Naive thymus-derived CD8-positive, alpha-beta T cell (primary cell): ENCODE measurements at places on chromosomes 16 and 17. TPM values are rescaled to one million over a fixed set of nuclear protein-coding genes. Genes with fewer than 3 reads are reported as not detected.

TPSG1 gene
- not detected for total RNA-seq

GRCh38 chr16:73020409-73020884, 27.5 kb downstream of the ZFHX3 start:
- no peak for DNase-seq
- H3K4me3 ChIP-seq: no peak overlapping the region
- H3K27ac ChIP-seq: no peak overlapping the region
- H3K27me3 ChIP-seq: no peaks in the 10 kb centered on the region
- H3K4me1 ChIP-seq: no peaks in the 10 kb centered on the region

- peaks cover under 1% of the 10 kb centered on the region for H3K36me3 ChIP-seq
- peaks cover 43% of the 10 kb centered on the region for H3K4me1 ChIP-seq
- H3K27ac ChIP-seq: no peak overlapping the region
- no peak overlapping the region for H3K4me3 ChIP-seq
- H3K27me3 ChIP-seq: no peaks in the 10 kb centered on the region
- no peak for DNase-seq
These were observed 29.1 kb downstream of the USP7 start for GRCh38 chr16:8934601-8935000.

DNA sequence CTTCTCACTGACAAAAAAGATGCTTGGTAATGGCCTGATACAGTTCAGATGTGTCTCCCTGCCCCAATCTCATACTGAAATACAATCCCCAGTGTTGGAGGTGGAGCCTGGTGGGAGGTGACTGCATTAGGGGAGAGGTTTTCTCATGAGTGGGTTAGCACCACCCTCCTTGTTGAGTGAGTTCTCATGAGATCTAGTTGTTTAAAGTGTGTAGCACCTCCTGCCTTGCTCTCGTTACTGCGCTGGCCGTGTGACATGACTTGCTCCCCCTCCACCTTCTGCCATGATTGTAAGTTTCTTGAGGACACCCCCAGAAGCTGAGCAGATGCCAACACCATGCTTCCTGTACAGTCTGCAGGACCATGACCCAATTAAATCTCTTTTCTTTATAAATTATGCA, 5.0 kb downstream of the TSR1 start:
- H3K27me3 ChIP-seq: no peaks in the 10 kb centered on the region
- peak overlapping the region; percentile 25 for H3K27ac ChIP-seq
- H3K36me3 ChIP-seq: peaks cover 20% of the 10 kb centered on the region
- no peak for DNase-seq
- H3K4me1 ChIP-seq: peaks cover 16% of the 10 kb centered on the region
- H3K4me3 ChIP-seq: no peak overlapping the region

NPIPA3 gene
- not detected for total RNA-seq

FBXO39 gene
- 0.29 TPM for total RNA-seq

DNA sequence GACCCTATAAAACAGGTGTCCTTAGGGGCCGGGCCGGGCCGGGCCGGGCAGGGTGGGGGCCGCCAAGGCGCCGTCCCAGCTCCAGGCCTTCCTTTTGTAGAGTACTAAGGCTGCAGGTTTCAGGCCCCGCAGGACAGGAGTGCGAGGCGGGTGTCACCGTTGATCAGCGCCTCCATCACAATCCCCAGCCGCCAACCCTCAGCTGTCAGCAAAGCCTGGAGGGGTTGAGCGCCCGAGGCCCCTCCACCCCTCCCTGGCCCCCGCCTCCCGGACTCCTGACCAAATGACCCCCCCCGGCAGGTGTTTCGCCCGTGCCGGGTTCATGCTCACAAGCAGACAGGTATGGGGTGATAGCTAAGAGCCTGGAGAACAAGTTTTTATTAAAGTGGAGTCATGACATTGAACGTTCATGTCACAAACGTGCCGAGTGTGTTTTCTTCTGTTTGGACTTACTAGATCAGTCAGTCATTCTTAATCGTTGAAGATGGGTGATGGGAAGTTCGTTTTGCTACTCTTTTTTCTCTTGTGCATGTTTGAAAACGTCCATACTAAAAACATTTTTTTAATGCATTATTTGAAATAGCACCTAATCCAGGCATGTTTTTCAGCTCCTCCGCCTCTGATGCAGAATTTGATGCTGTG, 534 bp downstream of the ARL2BP start:
- H3K27me3 ChIP-seq: no peaks in the 10 kb centered on the region
- no peak for DNase-seq
- peak overlapping the region; percentile 86 for H3K27ac ChIP-seq
- H3K36me3 ChIP-seq: peaks cover 14% of the 10 kb centered on the region

- no peaks in the 10 kb centered on the region for H3K27me3 ChIP-seq
- H3K27ac ChIP-seq: peak overlapping the region; percentile 94
- peak overlapping the region; percentile 82 for H3K4me3 ChIP-seq
- H3K4me1 ChIP-seq: peaks cover 22% of the 10 kb centered on the region
These were observed 17.3 kb downstream of the CDR2 start for GRCh38 chr16:22356930-22357634.

GRCh38 chr16:75225092-75225491, 6.3 kb downstream of the CTRB1 start:
- H3K36me3 ChIP-seq: no peaks in the 10 kb centered on the region
- H3K4me3 ChIP-seq: no peak overlapping the region
- peak; percentile 34 for DNase-seq
- H3K27ac ChIP-seq: no peak overlapping the region
- no peaks in the 10 kb centered on the region for H3K27me3 ChIP-seq
- no peaks in the 10 kb centered on the region for H3K4me1 ChIP-seq

DNA sequence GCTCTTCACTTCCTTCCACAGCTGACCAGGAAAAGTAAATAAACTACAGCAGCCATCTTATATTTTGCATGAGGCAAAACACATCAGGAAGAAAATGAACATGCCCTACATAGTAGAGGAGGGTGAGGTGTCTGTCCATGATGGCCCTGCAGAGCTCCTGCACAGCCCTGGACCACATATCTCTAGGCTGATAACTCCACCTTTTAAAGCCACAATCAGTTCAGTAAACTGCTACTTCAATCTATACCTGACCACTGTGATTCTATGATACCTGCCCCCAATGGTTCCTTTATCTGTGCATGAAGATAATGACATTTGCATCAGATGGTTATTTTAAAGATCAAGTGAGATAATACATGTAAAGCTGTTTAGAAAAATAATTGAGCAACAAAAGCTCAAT, 82.2 kb downstream of the HELZ start:
- peak overlapping the region; percentile 71 for H3K27ac ChIP-seq
- no peaks in the 10 kb centered on the region for H3K27me3 ChIP-seq
- no peak for DNase-seq
- H3K36me3 ChIP-seq: peaks cover 42% of the 10 kb centered on the region
